Anterior cingulate cortex (tissue), 58 donors: ENCODE measurements at places on chromosomes 11 and 22.

DNA sequence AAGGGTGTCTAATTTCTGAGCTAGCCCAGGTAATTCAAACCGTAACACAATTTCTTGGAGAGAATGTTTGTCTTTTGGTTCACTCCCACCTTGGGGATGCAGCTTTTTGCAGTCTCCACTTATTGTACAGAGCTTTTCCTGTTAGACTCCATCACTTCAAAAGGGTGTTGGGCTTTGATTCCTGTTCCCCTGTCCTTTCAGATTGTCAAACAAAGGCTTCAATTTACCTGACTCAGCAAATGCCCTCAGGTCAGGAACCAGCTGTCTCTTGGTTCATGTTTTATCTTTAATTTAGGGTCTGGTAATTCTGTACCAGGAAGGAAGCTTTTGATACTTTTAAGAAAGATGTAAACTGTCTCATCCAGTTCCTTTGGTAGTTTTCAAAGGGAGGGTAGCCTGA is 880.6 kb downstream of the NTM start:
- DNase-seq: no peak

GRCh38 chr11:103266167-103266831 is 157.1 kb downstream of the DYNC2H1 start:
- DNase-seq: no peak

- no peak for DNase-seq
These were observed 4.7 kb upstream of the CASP5 start for GRCh38 chr11:105027678-105028077.

- DNase-seq: no peak
These were observed 18.1 kb upstream of the EFCAB6 start for GRCh38 chr22:43829904-43830851.

- DNase-seq: no peak
These were observed 2.7 kb upstream of the GRAMD1B start for GRCh38 chr11:123427405-123427804.

GRCh38 chr11:126432525-126432924 is 77.0 kb downstream of the ST3GAL4 start:
- DNase-seq: no peak

DNA sequence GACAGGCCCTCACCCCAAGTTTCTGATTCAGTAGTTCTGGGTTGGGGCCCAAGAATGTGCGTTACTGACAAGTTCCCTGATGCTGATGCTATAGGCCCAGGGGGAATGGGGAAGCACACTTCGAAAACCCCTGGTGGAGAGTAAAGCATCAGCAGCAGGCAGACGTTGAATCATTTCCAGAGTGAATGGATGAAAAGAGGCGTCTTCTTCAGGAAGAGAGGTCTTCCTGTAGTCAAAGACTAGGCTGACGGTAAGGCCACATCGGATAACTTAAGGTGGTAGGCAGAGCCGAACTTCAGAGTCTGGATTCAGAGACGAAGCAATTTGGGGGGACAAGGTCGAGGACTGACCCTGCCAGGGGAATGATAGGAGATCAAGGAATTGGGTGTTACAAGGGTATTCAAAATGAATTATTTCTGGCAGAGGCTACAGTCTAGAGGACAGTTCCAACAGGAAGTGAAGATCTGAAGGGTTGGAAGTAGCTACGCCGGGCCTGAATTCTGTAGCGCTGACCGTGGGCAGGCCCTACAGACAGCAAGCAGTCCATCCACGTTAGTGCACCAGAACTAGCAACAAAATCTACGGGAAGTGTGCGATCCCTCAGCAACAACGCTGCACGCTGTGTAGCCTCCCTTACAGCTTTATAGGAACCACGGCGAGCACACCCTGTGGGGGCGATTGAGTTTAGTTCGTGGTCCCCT is 862 bp upstream of the CENATAC start:
- peak; percentile 41 for DNase-seq

- no peak for DNase-seq
These were observed 128.5 kb downstream of the CEP164 start for GRCh38 chr11:117456027-117456720.

DNA sequence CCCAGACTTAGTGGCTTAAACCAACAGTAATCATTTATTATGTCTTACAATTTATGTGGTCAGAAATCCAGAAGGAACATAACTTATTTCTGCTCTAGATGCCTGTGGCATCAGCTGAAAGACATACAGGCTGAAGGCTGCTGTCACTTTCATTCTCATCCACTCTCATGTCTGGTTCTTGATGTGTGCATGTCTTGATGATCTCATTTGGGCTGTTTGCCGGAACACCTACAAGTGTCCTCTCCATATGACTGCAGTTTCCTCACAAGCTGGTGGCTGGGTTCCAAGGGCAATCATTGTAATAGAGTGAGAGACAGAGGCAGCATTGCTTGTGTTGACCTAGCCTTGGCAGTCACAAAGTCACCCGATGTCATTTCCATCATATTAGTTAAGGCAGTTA is 1375.9 kb upstream of the RAG2 start:
- DNase-seq: no peak

GRCh38 chr11:5557751-5558150 is 9.4 kb upstream of the OR52H1 start:
- no peak for DNase-seq

- DNase-seq: no peak
These were observed 13.3 kb upstream of the CEP295 start for GRCh38 chr11:93648158-93648557.

DNA sequence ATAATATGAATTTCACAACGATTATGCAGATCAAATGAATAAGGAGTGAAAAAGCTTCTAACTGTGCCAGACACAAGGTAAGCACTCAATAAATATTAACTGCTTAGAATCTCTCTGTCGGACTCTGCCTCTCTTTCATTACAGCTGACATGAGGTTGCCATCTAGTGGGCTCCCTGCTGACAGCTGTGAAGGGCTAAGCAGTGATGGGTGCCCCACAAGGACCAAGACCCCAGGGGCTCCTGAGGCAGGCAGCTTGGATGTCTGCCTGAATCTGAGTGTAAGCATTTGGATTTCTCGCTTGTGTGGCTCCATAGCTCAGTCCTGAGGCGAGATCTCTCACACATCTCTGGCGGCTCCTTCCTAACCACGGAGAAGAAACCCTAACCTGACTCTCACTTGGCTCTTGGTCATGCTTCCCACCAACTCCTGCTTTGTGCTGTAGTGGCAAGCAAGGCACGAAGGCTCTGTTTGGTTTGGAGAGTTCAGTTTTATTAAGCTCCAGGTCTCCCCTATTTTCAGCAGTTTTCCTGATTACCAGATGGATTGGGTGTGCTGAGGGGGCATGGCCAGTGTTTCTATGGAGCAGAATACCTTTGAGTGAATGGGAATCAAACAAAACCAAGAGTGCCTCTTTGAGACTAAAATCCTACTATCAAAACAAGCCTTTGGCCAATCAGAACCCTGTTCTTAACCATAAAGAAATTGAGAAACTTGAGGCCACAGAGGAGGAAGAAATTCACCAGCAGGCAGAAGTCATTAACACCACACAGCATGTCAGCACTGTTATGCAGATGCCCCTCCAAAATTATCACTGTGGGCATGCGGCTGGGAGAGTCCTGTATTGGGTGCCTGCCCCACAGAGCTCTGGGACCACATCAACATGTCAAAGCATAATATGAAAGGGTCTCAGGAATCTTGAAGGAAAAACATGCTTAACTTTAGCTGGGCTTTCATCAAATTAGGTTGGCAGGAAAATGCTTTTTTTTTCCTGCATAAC is 152.8 kb upstream of the NTM start:
- DNase-seq: no peak

DNA sequence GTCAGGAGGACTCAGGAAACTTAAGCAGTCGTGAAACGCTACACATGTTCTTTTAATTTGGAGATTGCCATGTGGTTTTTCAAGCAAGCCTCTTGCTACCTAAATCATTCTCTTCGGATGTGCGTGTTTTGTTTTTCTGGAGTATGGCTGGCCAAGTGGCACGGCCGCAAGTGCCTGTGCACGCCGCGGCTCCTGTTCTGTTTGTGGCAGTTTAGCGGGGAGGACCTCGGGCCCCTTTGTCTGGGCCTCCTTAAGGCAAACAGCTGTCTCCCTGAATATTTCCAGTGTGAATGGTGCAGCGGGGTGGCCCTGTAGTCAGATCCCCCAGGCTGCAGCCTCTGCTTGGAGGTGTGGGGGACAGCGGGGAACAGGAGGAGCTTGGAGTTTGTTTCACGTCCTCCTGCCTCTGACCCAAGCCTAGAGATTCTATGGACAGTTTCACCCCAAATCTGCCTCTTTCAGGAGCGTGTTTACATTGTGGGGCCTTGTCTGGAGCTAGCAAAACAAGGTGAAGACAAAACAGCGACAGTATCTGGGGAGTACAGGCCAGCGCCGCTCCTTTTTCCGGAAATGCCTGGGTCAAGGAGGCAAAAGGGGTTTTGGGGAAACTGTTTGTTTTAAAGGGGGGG is 1.3 kb downstream of the LRP5 start:
- no peak for DNase-seq

DNA sequence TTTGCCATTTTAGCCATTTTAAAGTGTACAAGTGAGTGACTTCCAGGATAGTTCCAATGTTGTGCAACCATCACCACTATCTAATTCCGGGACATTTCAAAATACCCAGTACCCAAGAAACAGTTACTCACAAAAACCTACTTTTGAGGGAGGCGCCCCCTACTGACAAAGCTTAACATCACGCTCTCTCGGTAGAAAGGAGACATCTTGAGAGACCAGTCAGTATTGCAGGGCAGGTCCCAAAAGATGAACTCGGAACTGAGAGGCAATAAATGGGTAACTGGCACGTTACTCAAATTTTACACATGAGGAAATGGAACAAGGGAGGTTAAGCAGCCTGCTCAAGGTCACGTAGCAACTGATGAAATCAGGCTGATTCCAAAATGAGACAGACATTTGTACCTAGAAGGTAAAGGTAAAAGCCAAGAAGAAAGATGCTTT is 50.0 kb upstream of the POU2AF1 start:
- DNase-seq: no peak

DNA sequence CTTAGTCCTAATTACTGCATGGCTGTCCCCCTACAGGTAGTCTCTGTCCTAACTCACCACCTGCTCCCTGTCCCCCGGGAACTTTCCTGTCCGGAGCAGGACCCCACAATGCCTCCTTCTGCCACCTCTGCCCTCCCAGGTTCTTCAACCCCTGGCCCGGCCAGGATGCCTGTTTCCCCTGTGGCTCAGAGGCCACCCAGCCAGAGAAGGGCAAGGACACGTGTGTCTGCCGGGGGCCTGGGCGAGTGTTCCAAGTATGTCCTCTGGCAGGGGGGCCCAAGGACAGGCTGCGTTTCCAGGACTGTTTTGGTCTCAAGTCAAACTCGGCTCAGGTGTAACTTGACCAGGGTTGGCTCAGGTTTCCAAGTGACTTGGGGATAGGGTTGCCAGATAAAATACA is 63.8 kb downstream of the BTG4 start:
- no peak for DNase-seq

GRCh38 chr22:30867746-30868662 is 100.6 kb downstream of the MORC2 start:
- DNase-seq: no peak

DNA sequence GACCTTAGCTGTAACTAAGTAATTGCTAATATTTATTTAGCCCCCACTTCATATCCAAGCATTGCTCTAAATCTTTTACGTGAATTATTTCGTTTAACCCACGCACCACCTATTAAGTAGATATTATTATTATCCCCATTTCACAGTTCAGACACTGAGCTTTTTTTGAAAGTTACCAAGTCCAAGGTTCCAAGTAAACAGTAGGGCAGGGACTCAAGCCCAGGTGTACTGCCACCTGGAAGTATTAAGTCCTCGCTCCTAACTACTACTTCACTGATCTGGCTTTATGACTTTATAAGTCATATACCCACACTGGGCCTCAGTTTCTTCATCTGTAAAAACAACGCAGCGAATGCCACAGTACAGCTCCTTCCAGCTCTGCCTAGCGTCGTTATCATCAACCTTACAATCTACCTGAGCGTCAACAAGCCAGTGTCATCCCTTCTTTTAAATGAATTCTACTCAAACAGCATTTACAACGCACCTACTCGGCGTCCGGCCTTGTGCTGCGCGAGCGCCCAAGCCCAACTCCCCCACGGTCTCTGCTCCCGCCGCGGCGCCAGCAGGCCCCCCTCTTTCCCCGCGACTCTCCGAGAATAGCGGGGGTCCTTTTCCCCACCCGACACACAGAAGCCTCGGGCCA is 624 bp downstream of the TMEM41B start:
- DNase-seq: no peak

DNA sequence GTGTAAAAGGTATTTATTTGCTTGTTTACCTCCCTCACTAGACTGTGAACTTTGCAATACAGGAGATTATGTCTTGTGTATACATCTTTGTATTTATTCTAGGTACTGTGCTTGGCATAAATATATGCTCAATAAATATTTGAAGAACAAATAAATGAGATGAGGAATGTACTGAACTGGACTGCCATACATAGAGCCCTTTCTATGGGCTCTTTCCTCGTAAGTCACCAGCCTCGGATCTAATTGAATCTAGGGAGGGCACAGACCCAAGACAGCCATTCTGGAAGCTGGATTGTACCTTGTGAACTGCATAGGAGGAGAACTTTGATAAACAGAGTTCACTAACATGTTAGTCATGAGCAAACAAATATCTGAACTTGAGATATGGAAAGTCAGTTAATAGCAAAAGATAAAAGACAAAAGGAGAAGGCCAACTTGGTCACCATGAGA is 503.9 kb downstream of the INSC start:
- DNase-seq: no peak

- DNase-seq: no peak
These were observed 76.7 kb upstream of the KCNQ1OT1 start for GRCh38 chr11:2776351-2777061.

GRCh38 chr22:35457729-35458546 is 58.0 kb downstream of the MCM5 start:
- no peak for DNase-seq

GRCh38 chr22:44575381-44576268 is 77.6 kb upstream of the RTL6 start:
- no peak for DNase-seq

GRCh38 chr11:35494957-35495490 is 30.4 kb downstream of the PAMR1 start:
- peak; percentile 53 for DNase-seq

GRCh38 chr11:117361432-117361831 is 33.8 kb downstream of the CEP164 start:
- no peak for DNase-seq

- peak; percentile 53 for DNase-seq
These were observed 667 bp downstream of the CD81 start for GRCh38 chr11:2377511-2378443.

DNA sequence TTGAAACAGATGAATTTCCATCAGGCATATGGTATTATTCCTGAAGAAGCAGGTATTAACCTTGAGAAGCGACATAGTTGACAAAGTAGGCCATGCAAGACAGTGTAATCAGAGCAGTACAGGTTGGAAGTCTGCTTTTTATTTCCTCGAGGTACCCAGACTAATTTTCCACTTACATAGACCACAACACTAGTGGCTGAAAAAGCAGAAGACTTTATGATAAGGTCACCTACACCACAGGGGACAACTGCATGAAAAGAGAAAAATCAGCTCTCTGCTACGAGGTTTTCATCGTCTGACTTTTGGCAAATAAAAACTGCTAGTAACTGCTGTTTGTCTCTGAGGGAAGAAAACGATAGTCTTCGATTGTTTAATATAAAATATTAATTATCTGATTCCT is 77.5 kb downstream of the CNTN5 start:
- DNase-seq: no peak

GRCh38 chr11:61480261-61480993 is 28.1 kb upstream of the LRRC10B start:
- no peak for DNase-seq

- no peak for DNase-seq
These were observed 46.3 kb upstream of the SYT13 start for GRCh38 chr11:45332276-45332934.

- DNase-seq: no peak
These were observed 865 bp upstream of the AMOTL1 start for GRCh38 chr11:94767291-94767690.
